ENCODE measurements at places on chromosomes 12 and 14.

GRCh38 chr12:74646831-74647230 is 109.2 kb downstream of the ATXN7L3B start:
- DNase-seq, result no peak

DNA sequence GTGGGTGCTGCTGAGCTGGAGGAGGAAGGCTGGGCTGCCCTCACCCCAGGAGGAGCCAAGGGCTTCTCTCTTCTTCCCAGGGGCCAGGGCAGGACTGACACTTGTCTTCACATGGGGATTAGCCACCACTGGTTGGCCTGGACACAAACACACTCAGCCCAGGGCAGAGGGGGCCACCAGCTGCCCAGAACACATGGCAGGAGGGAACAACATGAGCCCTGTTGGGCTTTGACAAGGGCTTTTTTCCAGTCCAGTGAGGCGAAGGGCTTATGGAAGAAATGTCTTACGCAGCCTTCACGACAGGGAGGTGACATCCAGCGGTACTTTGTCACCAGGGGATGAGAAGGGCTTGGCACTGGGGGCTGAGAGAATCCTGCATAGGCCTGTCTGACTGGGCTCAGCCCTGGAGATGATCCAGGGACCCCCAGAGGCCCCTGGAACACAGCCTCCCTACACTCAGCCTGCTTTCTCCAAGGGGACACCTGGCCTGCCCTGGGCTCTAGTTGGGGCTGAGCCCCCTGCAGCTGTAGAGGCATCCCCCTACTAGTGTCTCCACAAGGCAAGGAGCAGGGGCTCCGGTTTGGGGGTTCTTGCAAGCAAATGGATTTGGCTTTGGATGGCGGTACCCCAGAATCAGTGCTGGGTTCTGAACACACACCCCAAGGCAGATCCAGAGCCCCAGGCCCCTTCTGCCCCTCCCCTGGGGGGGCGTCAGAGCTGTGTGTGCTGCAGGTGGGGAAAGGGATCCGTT is 18.9 kb downstream of the ARL6IP4 start:
- DNase-seq, result no peak

DNA sequence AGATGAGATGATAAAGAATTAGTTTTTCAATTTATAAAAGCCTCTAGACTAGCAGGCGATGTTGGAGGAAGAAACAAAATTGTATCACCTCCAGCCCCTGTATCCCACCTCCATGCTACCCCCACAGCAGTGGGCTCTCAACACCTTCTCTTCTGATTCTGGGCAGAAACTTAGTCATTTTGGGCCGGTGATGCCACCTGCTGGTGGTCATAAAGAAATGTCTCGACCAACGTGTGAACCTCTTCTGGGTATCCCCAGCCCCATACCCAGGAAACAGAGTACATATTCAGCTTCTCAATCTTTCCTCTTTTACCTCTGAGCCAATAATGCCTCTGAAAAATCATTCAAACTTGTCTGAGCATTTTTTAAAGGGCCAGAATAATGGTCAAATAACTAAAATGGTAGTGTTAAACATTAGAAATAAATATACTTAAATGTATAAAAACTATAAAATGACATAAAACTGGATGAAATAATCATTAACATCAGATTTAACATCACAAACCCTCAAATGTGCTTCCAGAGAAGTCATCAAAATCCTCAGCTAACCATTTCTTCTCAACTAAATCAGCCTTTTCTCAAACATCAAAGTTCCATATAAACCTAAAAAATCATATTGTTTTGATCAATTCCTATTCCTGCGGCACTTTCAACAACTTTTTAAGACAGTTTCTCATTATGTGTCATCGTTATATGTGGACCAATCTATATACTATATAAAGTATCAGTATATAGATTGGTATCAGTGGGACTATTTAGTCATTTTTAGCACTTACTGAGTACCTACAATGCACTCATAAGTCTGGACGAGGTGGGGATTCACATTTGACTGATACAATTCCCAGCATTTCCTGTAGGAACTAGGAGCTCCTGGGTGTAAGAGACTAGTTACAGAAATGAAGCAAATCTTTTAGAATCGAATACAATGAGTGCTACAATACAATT is 69.4 kb downstream of the ATXN2 start:
- peak; percentile 33 for DNase-seq

- no peak for DNase-seq
Observed at GRCh38 chr12:3882406-3882805, 9.2 kb upstream of the PARP11 start.

DNA sequence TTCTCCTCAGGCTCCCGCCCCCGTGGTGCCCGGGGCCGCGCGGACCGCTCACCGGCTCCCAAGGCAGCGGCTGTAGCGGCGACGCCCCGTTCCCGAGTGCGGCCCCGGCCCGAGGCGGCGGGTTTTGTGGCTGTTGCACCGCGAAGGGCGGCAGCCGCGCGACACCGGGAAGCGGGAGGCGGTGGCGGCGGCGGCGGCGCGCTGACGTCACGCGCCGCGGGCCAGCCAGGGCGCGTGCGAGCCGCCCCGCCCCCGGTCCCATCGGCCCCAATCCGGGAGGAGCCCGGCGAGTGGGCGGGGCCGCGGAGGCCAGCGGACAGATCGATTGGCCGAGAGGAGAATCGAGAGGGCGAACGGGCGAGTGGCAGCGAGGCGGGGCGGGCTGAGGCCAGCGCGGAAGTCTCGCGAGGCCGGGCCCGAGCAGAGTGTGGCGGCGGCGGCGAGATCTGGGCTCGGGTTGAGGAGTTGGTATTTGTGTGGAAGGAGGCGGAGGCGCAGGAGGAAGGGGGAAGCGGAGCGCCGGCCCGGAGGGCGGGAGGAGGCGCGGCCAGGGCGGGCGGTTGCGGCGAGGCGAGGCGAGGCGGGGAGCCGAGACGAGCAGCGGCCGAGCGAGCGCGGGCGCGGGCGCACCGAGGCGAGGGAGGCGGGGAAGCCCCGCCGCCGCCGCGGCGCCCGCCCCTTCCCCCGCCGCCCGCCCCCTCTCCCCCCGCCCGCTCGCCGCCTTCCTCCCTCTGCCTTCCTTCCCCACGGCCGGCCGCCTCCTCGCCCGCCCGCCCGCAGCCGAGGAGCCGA is at the start of gene YY1:
YY1 (plus strand) TSS at position 726 of the 792 bp plus-strand sequence. CDS start 101 bp downstream, outside the sequence.
- peak; percentile 99 for DNase-seq

- DNase-seq, result no peak
Observed at GRCh38 chr12:43338848-43339526, 213.0 kb downstream of the ADAMTS20 start.

GRCh38 chr14:83463500-83464098 is 1929.9 kb upstream of the SEL1L start:
- no peak for DNase-seq

GRCh38 chr14:60183138-60183537 is 17.9 kb upstream of the DHRS7 start:
- DNase-seq, result no peak

GRCh38 chr14:98946940-98947339 is 325.1 kb downstream of the BCL11B start:
- no peak for DNase-seq

DNA sequence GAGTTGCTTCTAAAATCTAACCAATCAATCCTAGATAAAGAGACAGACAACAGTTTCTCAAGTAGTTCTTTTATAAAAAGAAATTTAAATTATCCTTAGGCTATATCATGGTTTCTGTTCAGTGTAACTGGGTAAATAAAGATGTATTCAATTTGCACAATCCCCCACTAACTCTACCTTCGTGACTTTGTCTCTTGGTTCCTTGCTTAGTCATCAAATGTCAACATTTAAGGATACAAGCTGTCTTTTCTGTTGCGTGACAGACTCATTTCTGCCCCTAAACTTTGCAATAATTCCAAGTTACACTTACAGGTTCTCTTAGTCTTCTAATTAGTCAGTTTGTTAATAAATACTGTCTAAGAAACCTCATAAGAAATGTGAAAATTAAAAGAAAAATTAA is 50.6 kb downstream of the SCAF11 start:
- no peak for DNase-seq

GRCh38 chr12:75190846-75191245 is 18.8 kb downstream of the KCNC2 start:
- no peak for DNase-seq

DNA sequence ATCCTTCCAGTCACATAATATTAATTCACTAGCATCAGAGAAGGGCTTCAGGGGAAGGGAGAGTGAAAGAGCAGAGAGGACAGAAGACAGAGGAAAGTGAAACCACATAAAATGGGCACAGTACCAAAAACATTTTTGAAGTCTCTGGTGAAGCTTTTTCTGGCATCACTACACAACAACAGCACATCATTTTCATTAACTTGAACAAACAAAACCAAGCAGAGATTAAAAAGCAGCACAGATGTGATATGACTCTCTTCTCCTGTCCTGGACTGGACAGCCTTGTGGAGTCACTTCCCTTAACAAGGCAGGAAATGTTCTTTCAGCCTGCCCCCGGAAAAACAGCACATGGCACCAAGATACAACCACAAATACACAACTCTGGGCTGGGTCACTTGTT is 112.0 kb downstream of the TSPAN8 start:
- DNase-seq, result no peak

DNA sequence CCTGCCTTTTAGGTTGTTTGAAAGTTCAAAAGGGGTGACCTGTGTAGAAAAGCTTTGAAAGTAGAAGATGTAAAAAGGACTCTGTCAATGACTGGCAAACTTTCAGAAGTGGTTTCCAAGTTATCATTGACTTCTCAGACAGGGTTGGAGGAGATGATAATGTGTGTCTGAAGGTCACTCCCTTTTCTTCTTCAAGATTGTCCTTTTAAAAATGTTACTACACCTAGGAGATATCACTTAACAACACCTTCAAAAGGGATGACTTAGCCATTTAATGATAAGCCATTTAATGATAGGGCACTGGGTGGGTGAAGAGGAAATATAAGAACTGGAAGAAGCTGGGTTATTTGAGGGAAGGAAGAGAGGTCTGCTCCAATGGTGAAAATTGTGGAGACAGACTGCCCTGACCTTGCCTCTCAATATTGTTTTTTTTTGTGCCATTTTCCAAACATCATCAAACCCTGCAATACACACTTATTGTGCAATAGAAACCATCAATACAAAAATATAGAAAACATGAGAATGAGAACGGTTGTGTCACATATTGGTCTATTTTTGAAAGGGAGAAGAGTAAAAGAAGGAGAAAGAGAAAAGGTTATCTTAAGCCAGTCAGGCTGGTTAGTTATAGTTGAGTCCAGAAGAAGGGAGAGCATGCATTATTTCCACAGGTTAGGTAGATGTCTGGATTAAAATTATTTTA is 38.8 kb downstream of the BEST3 start:
- no peak for DNase-seq

GRCh38 chr12:93514853-93515252 is 47.5 kb downstream of the MRPL42 start:
- no peak for DNase-seq
